ENCODE measurements at places on chromosomes 12 and 14.

- no peak for DNase-seq
- no peak overlapping the region for H3K27ac ChIP-seq
- no peak overlapping the region for H3K4me3 ChIP-seq
- H3K36me3 ChIP-seq, result no peaks in the 10 kb centered on the region
- H3K27me3 ChIP-seq, result peaks cover 17% of the 10 kb centered on the region
- H3K4me1 ChIP-seq, result 0 out of 2 replicates have a peak, but pooled peaks cover 6% of the 10 kb centered on the region
These were observed 1.5 kb upstream of the KRT6A start for GRCh38 chr12:52494518-52494917.

DNA sequence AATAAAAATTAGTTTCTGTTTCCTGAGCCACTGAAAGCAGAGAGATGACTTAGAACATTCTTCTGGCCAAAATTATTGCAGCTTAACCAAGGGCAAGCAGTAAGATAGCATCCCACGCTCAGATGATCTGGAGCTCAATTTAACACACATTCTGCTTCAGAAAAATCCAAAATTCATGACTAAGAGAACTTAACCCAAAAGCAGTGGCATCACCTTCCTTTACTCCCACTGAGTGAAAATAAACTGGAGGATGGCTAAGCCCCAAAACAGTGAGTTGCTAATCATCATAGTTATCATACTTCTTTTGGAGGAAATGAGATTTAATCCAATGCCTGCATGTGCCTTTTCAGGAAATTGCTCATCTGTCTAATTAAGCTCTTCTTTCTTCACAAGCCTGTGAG, 195.4 kb downstream of the DUSP6 start:
- no peaks in the 10 kb centered on the region for H3K36me3 ChIP-seq
- no peak overlapping the region for H3K27ac ChIP-seq
- DNase-seq, result no peak
- H3K27me3 ChIP-seq, result no peaks in the 10 kb centered on the region
- H3K4me1 ChIP-seq, result peaks cover 14% of the 10 kb centered on the region

DNA sequence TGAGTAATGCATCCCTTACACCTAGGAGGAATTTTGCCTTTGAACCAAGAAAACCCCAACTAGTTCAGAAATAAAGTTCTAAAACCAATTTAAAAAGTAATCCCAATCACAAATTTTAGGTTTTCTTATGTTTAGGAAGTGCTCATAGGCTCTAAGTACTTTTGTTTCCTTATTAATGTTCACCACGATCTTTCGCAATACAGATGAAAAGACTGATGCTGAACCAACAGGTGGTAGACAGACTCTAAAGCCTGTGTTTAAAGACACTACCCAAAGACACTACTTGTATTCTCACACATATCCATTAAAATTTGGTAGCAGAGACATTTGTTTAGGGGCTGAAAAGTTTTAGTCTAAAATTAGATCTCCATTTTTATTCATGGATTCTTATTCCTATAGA, 10.6 kb upstream of the PHLDA1 start:
- H3K4me3 ChIP-seq, result no peak overlapping the region
- no peak overlapping the region for H3K27ac ChIP-seq
- H3K36me3 ChIP-seq, result no peaks in the 10 kb centered on the region
- H3K27me3 ChIP-seq, result no peaks in the 10 kb centered on the region
- H3K4me1 ChIP-seq, result peaks cover 42% of the 10 kb centered on the region

GRCh38 chr14:68796418-68797101, 3.7 kb upstream of the ZFP36L1 start:
- H3K4me1 ChIP-seq, result peaks cover 28% of the 10 kb centered on the region
- no peaks in the 10 kb centered on the region for H3K27me3 ChIP-seq
- H3K4me3 ChIP-seq, result peak overlapping the region; percentile 93
- no peak for DNase-seq
- H3K27ac ChIP-seq, result peak overlapping the region; percentile 98

DNA sequence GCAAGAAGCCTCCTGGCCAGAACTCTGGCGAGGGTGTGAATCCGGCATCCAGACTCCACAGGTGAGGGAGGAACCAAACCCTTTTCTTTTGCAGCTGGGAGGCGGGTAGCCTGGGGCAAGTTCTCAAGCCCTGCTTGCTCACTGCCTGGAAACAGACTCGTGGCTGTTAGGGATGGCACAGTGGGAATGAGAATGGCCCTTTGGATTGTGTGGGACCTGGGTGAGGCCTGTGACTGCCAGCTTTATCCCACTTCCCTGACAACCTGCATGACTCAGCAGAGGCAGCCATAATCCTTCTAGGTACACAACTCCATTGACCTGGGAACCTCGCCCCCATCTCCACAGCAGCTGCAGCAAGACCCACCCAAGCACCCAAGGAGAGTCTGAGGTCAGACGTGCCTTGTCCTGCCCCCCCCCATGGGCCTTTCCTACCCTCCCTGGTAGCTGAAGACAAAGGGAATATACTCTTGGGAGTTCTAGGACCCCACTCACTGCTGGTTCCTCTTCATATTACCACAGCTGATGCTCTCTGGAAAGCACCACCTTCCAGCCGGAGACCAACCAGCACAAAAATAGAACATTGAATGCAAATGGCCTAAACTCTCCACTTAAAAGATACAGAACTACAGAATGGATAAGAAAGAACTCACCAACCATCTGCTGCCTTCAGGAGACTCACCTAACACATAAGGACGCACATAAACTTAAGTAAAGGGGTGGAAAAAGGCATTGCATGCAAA, 5.1 kb upstream of the GPR33 start:
- H3K36me3 ChIP-seq, result no peaks in the 10 kb centered on the region
- H3K4me1 ChIP-seq, result no peaks in the 10 kb centered on the region
- no peaks in the 10 kb centered on the region for H3K27me3 ChIP-seq
- no peak overlapping the region for H3K27ac ChIP-seq
- DNase-seq, result no peak

DNA sequence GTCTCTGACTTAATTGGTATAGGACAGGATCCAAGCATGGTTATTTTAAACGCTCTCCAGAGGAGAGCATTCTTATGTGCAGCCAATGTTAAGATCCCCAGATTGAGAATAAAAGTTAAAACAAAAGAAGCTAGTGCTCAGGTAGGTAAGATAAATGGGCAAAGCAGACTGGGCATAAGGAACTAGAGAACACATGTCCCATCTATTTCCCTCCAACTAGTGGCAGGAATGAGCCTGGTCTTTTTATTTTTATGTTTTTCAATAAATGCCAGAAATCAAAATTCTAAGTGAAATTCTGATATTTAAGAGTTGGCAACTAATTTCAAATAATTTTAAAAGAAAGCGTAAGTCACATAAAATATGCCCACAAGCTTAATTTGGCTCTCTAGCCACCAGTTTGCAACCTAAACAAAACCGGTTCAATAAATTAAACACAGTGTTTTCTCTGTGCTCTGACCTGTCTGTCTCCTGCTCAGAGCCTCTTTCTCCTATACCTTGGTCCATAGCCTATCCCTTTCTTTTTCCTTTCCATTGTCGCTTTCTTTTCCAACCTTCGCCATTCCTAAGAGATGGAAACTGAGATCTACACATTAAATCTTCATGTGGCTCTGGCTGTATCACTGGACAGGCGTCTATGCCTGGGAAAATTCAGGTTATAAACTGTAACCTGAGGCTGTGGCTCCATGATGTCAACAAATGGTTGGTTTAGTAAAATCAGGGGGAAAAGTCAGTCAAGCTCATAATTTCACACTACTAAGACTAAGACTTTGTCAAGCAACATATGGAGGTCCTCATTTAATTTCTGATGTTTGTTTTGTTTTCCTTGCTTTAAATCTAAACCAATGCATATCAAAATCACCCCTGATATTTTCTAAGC, 5.5 kb downstream of the SLC38A1 start:
- H3K27me3 ChIP-seq, result no peaks in the 10 kb centered on the region
- no peak overlapping the region for H3K4me3 ChIP-seq
- no peak for DNase-seq

GRCh38 chr14:23829736-23830471, 123.7 kb upstream of the DHRS4 start:
- H3K4me3 ChIP-seq, result no peak overlapping the region
- peaks cover 19% of the 10 kb centered on the region for H3K27me3 ChIP-seq
- H3K4me1 ChIP-seq, result peaks cover 25% of the 10 kb centered on the region
- no peaks in the 10 kb centered on the region for H3K36me3 ChIP-seq
- DNase-seq, result peak; percentile 81

GRCh38 chr12:913919-914698, 35.4 kb downstream of the RAD52 start:
- no peak for DNase-seq
- no peaks in the 10 kb centered on the region for H3K27me3 ChIP-seq
- no peak overlapping the region for H3K4me3 ChIP-seq

DNA sequence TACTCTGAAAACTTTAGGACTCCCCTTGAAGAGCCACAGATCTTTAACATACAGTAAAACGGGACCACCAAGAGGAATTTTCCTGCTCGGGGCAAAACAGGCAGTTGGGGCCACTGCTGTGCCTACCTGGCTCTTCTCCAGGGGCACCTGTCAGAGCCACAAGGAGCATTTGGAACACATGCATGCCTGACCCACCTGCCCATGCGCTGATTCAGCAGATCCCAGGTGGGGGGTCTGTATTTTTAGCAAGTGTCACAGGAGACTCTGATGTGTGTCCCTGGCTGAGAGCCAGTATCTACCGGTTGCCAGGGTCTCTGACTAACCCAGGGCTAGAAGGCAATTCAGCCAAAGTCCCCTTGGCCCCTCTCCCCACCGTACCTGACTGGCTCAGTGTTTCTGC, 6.5 kb downstream of the CTDSP2 start:
- H3K27ac ChIP-seq, result no peak overlapping the region
- peaks cover 97% of the 10 kb centered on the region for H3K4me1 ChIP-seq
- no peak for DNase-seq
- peaks cover 4% of the 10 kb centered on the region for H3K36me3 ChIP-seq

DNA sequence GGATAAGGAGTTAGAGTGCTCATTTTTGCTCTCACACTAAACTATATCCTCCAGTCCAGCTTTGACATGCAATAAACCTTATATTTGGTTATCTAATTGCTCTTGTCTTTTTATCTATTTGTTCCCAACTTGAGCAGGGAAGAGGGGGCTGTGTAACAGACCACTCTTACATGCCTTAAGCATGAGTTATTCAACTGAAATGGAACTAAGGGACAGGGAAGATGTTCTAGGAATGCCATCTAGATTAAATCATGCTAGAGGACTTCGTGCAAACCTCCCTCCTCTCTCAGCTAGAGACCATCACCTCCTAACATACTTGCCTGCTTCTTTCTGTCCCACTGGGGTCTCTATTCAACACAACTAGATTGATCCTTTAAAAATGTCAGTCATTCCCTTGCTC, 20.6 kb downstream of the SPX start:
- 0 out of 2 replicates have a peak, but pooled peaks cover 2% of the 10 kb centered on the region for H3K27me3 ChIP-seq
- DNase-seq, result no peak
- no peak overlapping the region for H3K27ac ChIP-seq
- H3K36me3 ChIP-seq, result no peaks in the 10 kb centered on the region
- no peaks in the 10 kb centered on the region for H3K4me1 ChIP-seq

DNA sequence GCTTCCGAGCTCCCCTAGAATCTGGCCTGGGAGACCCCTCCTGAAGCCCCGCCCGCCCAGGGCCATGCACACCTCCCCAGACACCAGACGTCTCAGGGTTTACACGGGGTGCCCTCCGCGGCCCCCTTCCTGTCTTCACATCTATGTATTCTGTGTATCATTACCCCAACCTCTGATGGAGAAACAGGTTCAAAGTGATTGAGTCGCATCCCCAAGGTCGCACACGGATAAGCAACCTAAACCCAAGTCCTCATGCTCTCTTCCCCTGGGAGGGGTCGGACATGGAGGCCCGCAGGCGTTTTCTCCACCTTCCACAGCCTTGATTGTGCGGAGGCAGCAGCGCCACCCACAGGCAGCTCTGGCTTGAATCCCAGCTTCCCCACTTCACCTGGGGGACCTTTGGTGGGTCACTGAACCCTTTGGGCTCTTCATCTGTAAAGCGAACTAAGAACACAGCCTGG, 237.3 kb downstream of the BCL11B start:
- DNase-seq, result no peak
- H3K27ac ChIP-seq, result no peak overlapping the region
- H3K36me3 ChIP-seq, result no peaks in the 10 kb centered on the region

DNA sequence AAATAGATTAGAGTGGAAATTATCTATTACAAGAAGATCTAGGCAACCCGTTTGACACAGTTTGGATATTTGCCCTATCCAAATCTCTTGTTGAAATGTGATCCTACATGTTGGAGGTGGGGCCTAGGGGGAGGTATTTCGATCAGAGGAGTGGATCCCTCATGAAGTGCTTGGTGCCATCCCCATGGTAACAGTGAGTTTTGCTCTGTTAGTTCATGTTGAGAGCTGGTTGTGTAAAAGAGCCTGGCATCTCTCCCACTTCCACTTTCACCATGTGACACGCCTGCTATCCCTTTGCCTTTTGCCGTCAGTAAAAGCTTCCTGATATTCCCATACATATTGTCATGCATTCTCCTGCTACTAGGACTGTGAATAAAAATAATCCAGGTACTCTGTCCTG, 66.4 kb upstream of the FLRT2 start:
- no peaks in the 10 kb centered on the region for H3K27me3 ChIP-seq
- DNase-seq, result no peak
- H3K4me3 ChIP-seq, result no peak overlapping the region

- H3K27ac ChIP-seq, result no peak overlapping the region
- H3K4me1 ChIP-seq, result no peaks in the 10 kb centered on the region
- no peaks in the 10 kb centered on the region for H3K27me3 ChIP-seq
- no peak for DNase-seq
- no peak overlapping the region for H3K4me3 ChIP-seq
These were observed 84.7 kb upstream of the TSPAN8 start for GRCh38 chr12:71242511-71242910.

- H3K27ac ChIP-seq, result no peak overlapping the region
- no peak overlapping the region for H3K4me3 ChIP-seq
- H3K4me1 ChIP-seq, result peaks cover 6% of the 10 kb centered on the region
- DNase-seq, result peak; percentile 21
- H3K36me3 ChIP-seq, result peaks cover 4% of the 10 kb centered on the region
These were observed 26.8 kb upstream of the CDKL1 start for GRCh38 chr14:50423529-50423928.

DNA sequence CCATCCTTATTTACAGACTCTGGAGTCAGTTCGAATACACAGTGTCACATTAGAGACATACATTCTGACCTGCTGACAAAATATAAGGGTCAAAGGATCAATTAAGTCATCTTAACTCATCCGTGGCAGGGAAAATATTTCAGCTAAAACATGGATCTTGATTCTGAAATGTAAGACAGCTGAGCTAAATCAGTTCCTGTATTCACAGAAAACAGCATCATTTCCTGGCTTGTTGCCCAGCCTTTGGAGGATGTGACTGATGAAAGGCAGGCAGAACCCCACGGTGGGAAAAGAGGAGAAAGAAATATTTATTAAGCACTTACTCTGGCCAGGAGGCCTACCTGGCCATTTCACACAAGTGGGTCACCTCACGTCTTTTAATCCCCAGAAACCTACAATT, 101.9 kb downstream of the GAS2L3 start:
- H3K36me3 ChIP-seq, result no peaks in the 10 kb centered on the region
- H3K4me3 ChIP-seq, result no peak overlapping the region
- peaks cover 1% of the 10 kb centered on the region for H3K27me3 ChIP-seq
- H3K27ac ChIP-seq, result no peak overlapping the region

GRCh38 chr12:52327830-52328500, 6.8 kb upstream of the KRT83 start:
- DNase-seq, result no peak
- H3K36me3 ChIP-seq, result no peaks in the 10 kb centered on the region
- no peaks in the 10 kb centered on the region for H3K4me1 ChIP-seq
- H3K27ac ChIP-seq, result no peak overlapping the region
- H3K27me3 ChIP-seq, result no peaks in the 10 kb centered on the region
